ENCODE measurements at places on chromosomes 3 and 15. TPM values are rescaled to one million over a fixed set of nuclear protein-coding genes. Genes with fewer than 3 reads are reported as not detected.

Gene BTLA
- total RNA-seq: not detected

Gene GNL3
- 183 TPM for total RNA-seq

Gene CADPS
- 5.8 TPM for total RNA-seq

Gene CCDC39
- total RNA-seq: not detected

Gene PAK6
- total RNA-seq: 1.00 TPM

Gene RAD51
- 9.4 TPM for total RNA-seq

Gene BLM
- 9.3 TPM for total RNA-seq

Gene CACNA2D3
- total RNA-seq: 0.36 TPM

Gene KNG1
- total RNA-seq: not detected

Gene CIDEC
- total RNA-seq: not detected

Gene GTF2A2
- 54.0 TPM for total RNA-seq

Gene FANCD2OS
- not detected for total RNA-seq

Gene CHRM5
- total RNA-seq: not detected

Gene FAM81A
- 1.2 TPM for total RNA-seq

Gene SCAANT1
- not detected for total RNA-seq

Gene ONECUT1
- total RNA-seq: 12.7 TPM

Gene SAXO2
- 1.5 TPM for total RNA-seq

Gene PLA2G4D
- not detected for total RNA-seq

Gene NMB
- total RNA-seq: 4.4 TPM

Gene CCDC9B
- 30.3 TPM for total RNA-seq

Gene SLC51B
- total RNA-seq: not detected

Gene IFRD2
- 106 TPM for total RNA-seq

Gene DCLK3
- total RNA-seq: under 0.01 TPM

Gene TNNC1
- not detected for total RNA-seq

Gene GOLGA8T
- not detected for total RNA-seq

Gene MAP1A
- total RNA-seq: 2.3 TPM
